ENCODE measurements at places on chromosomes 3 and 15.

GRCh38 chr3:13282986-13283876 lies 136.9 kb downstream of the NUP210 start:
- DNase-seq, result peak; percentile 49

DNA sequence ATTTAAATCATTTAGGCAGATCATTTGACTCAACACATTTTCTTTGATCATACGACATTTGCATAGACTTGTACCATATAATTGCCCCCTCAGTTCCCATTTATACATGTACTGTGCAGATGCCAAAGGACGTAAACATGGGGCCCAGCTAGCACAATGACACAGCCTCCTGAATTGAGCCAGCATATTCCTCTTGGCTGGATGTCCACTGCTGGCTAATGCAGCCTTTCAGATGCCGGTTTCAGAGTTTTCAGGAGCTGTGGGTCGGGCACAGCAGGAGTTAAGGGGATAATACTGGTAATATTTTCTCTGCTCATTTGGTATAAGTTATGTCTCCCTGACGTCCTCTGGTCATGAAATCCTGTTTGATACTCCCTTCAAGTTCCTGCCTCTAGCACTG lies 39.4 kb downstream of the KAT2B start:
- no peak for DNase-seq

DNA sequence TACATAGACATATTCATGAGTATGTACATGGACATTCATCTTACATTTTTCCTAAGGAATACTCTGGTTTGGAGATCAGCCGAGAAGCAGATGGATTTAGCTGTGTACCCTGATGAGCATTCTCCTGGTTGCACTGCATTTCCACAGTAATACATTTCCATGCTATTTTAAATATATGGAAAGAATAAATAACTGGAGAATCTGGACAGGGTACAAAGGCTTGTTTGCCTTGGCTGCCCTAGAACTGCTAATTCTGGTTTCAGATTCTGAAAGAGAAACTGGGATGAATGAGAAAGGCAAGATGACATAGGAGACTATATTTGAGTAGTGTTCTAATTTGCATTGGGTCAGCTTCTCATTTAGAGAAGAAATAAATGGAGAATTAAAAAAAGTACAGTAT lies 190.8 kb upstream of the FAM3D start:
- DNase-seq, result no peak

DNA sequence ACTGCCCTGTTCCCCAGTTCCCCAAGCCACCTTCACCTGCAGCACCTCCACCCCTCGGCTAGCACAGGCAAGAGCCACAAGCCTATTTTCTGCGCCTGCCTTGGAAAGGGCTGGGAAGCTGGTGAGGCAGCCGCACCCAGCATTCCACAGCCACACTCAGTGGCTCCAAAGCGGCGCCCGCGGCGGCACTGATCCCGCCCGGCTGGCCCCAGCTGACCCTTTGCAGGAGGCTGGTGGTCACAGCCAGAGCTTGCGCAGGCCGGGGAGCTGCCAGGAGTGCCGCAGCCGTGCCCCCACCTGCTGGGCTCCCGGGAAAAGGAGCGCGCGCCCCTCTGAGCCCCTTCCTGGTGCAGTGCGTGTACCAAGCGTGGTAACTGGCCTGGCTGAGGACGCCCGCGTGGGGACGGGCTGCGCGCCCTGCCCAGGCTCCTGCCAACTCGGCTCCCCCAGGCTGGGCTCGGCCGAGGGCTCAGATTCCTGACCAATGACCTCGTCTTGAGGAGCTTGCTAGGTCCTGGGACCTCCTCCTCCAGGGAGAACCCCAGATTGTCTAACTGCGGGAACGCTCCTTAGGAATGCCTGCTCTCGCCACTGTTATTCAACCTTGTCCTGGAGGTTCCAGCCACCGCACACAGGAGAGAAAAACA lies 13.3 kb downstream of the GRAMD2A start:
- peak; percentile 54 for DNase-seq

DNA sequence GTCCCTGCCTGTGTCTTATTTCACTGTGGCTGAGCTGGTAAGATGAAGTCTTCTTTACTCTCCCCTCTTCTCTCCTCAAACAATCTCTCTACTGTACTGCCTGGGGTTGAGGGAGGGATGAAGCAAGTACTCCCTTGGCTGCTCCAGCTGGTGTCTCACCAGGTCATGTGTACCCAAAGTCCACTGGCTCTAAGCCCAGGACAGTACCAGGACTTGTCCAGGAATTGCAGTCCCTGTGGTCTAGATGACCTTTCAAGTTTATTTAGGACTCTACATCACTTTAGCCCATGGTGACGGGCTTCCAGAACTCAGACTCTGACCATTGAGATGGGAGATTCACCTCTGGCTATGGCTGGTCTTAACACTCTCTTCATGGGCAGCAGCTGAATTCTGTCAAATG lies 17.5 kb upstream of the SLC27A2 start:
- no peak for DNase-seq

Measured in eye (tissue), 1 donor.